Cerebellar cortex (tissue), 1 donor: ENCODE measurements at places on chromosomes 4 and X.

- DNase-seq: no peak
Observed at GRCh38 chrX:119105826-119106225, 21.8 kb downstream of the KIAA1210 start.

DNA sequence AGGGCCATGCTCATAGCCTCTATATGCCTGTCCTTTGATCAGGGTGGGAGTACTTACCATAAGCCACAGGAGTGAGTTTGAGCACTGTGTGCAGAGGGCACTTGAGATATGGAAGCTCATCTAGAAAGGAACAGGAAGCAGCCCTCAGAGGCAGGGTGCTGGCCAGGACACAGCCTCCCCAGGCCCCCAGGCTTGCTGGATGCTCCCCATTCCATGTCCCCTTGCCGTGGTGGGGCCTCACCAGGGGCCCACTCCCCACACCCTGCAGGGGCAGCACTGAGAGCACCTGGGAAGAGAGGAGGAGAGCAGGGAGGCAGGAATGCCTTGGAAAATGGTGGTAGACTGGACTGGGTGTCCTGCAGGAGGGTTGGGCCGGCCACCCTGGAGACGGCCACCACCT, 14.3 kb downstream of the TRO start:
- no peak for DNase-seq

- no peak for DNase-seq
Observed at GRCh38 chrX:122777766-122778165, 406.3 kb upstream of the GRIA3 start.

DNA sequence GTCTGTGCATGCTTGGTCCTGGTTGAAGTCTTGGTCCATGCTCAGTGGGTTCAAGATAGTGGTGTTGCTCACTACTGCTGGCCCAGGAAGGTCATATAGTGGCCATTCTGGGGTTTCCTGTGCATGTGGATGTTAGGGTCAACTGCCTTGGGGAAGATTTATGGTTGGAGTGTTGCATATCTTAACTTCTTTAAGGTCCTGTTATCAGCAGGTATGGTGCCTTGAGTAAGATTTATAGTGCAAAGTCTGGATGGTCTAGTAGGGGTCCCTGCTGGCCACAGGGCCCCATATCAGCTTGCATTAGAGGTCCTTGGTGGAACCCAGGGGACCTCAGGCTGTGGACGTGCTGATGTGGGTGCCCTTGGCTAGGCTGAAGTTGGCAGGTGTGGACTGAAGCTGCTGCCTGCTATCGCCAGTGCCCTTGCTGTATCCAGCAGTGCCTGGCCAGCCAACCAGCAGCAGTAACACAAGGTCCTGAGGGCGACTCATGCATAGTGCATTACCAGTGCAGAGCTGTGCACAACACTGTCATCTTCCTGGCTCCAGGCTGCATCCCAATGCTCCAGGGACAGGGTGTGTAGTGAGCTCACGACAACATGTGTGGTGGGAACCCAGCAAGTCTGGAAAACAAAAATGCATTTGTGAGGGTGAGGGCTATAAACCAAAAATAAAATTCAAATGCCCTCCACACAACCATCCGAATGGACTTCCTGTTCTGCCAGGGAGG, 61.0 kb downstream of the BEX3 start:
- no peak for DNase-seq

GRCh38 chrX:104712515-104712914, 146.5 kb downstream of the IL1RAPL2 start:
- DNase-seq: no peak

DNA sequence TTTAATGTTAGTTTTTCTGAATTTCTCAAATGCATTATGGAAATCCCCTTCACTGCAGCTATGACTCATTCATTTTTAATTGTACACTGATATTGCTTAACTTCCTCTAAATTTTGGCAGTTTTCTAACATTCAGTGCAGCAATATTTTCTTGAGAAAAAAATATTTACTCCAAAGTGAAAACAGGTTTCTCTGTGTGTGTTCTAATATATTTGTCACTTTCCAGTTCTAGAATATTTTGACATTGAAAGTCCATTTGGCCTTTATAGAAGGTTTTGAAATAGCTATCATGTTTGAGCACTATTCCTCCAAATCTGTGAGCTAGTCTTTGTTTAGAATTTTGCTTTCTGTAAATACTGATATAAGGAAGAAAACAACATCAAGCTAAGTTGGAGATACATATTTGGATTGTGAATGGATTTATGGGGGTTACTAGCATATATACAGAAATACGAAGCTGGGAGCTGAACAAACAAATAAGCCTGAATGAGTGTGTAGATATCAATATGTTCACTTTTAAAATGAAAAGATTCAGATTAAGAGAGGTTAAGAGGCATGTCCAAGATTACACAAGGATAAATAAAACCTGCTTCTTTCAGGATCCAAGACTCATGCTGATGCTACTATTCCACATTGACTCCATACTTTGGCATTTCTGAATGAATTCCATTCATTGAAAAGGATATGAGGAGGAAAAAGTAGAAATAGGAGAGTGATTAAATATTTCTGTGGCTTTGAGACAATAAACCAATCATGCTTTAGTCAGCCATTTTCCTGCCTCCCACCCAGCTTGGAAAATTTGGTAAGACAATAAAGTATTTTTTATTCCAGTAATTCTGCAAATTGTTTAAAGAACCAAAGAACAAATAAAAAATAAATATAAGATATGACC, 57.3 kb upstream of the SLIT2 start:
- no peak for DNase-seq

DNA sequence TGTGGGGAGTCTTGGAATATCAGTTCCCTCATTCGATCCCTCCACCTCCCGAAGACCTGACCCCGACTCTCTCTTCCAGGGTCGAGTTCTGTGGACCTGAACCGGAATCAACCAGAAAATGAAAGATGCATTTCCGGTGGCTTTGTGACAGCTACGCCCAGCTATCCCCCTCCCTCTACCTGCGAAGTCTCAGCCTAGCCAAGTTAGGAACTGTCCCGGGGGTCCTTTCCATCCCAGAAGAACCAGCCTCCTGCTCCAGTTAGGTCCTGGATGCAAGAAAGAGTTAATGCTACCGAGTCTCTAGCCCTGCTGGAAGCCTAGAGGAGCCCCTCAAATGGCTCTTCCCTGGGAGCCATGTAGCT, 13.4 kb upstream of the ETDC start:
- no peak for DNase-seq

DNA sequence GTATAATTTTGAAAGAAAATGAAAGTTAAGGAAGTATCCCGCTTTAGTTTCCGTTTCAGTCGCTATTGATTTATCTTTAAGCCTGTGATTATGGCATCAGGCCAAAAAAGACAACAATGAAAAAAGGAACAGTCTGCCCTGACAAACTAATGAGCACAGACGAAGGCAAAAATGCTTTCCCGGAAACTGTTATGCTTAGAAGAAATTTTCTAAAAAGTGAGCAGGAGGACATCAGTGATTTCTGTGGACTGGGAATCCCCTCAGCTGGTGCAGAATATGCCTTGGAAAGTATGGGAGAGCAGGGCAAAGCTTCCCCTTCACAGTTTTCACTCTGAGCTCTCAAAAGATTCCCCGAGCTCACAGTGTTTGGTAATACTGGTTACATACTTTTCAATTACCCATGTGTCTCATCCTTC, 5.1 kb upstream of the CXCL10 start:
- DNase-seq: no peak

- DNase-seq: peak; percentile 19
Observed at GRCh38 chr4:8192748-8193738, 6.0 kb upstream of the SH3TC1 start.

GRCh38 chr4:177427192-177427591, 15.0 kb downstream of the AGA start:
- no peak for DNase-seq

DNA sequence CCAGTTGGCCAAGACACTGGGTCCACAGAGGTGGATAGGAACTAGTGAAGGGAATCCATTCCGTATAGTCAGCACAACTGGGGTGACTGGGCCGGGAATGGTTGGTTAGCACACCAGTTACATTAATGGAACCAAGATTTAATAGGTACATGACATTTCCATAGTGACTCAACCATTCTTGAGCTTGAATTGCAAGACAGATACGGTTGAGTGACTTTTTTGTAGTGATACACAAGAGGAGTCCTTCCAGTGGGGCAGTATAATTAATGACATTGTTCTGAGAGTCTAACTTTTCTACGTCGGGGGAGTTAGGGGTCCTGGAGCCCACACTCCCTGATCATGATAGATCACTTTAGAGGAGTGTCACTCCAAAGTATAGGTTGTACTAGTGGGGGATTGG, 211.6 kb upstream of the CXCL13 start:
- no peak for DNase-seq

DNA sequence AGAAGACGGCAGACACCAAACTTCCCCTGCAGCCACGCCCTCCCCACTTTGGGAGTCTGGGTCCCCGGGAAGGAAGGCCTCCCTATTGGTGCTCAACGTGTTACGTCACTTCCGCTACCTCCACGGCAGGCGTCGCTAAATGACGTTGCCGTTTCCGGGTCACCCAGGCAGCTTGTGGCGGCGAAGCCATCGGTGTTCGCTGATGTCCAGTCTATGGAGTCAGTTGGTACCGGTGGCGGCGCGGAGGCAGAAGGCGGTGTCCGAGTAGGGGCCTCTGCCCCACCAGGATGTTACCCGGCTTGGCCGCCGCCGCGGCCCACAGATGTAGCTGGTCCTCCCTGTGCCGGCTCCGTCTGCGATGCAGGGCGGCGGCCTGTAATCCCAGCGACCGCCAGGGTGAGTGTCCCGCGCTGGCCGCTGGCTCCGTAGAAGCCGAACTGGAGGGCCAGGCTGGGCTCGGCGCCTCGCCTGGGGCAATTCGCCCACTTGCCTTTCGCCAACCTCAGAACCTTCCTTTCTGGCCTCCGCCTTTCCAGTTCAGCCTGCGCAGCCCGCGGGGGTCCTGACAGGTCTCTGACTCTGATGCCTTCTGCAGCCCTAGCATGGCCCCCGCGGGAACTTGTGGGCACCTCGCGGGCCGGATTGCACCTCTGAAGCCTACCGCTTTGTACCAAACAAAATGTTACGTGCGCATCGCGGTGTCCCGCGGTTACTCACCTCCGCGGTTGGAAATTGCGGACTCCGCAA, at the start of gene SLC30A9:
SLC30A9 (plus strand) TSS at position 166 of the 747 bp plus-strand sequence; CDS start at position 288, 122 bp downstream.
- peak; percentile 98 for DNase-seq

- peak; percentile 25 for DNase-seq
Observed at GRCh38 chr4:107826421-107826980, 1.8 kb downstream of the SGMS2 start.
